Activated T-helper 2 cell treated with anti-CD3 and anti-CD28 coated beads, Interferon-gamma antibody, Interleukin-2, Interleukin-4, amounts not matched to agents 10 μg/mL and 5 μg/mL and 100 μg/mL, durations not matched to agents 14 hours and 24 hours and 36 hours (primary cell): ENCODE measurements at places on chromosomes 7 and 10.

DNA sequence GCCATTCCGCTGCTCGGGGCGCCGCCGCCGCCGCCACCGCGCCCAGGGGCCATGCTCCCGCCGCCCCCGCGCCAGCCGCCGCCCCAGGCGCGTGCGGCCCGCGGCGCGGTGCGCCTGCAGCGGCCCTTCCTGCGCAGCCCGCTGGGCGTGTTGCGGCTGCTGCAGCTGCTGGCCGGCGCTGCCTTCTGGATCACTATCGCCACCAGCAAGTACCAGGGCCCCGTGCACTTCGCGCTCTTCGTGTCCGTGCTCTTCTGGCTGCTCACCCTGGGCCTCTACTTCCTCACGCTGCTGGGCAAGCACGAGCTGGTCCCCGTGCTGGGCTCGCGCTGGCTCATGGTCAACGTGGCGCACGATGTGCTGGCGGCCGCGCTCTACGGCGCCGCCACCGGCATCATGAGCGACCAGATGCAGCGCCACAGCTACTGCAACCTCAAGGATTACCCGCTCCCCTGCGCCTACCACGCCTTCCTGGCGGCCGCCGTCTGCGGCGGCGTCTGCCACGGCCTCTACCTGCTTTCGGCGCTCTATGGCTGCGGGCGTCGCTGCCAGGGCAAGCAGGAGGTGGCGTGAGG, 383 bp downstream of the MARVELD1 start:
- DNase-seq: peak; percentile 51

DNA sequence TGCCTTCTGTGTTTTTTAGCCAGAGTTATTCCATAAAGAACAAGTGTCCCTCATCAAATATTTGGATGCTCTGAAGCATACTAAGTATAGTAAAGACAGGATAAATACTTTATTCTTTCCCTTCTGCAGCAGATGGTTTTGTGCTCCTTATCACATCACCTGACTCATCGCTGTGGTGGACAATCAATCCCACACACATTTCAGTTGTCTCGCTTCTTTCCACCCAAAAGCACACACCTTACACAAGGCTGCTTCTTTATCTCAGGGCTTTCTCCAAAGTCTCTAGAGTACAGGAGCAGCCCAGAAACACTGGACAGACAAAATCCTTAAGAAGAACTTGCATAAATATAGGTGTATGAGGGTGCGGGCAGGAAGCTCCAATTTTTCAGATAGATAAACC, 43.4 kb downstream of the IGF2BP3 start:
- no peak for DNase-seq

DNA sequence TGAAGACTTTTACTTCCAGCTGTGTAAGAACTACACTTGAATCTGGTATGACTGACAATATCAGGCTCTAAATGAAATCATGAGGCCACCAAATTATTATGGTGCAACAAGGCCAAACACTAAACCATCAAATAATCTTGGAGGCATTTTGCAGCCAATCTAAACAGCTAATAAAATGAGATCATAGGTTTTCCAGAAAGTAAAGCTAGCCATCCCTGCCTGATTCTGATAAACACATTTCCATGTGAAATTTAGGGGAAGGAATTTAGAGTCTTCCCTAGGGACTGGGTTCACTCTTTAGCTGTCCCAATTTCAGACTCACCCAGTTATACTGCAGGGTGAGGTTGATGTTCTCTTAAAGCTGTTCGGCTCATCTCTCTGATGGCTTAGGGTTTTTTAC, 190.3 kb upstream of the TMEM196 start:
- no peak for DNase-seq

- no peak for DNase-seq
Observed at GRCh38 chr7:33076737-33077136, 14.2 kb upstream of the NT5C3A start.

DNA sequence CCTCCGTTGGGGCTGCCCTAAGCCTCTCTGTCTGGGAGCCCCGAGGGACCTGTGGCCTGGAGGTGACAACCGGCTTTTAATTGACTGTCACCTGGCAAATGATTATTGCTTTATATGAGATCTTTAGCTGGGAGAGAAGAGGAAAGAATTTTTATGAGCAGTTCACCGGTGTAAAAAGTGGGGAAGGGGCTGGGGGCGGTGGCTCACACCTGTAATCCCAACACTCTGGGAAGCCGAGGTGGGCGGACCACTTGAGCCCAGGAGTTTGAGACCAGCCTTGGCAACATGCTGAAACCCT, 2.6 kb upstream of the COX19 start:
- no peak for DNase-seq

DNA sequence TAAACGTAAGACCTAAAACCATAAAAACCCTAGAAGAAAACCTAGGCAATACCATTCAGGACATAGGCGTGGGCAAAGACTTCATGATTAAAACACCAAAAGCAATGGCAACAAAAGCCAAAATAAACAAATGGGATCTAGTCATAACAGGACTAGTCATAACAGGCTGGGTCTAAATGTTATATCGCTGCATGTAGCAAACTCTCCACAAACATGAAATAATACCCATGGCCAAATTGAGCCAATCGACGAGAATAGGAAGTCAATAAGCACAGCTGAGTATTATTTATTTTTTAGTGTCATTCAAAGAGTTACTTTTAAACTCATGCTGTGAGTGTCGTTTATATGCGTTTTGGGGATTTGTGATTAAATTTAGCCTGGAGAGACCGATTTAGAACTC, 225.1 kb downstream of the TFEC start:
- DNase-seq: no peak

- DNase-seq: no peak
Observed at GRCh38 chr10:23912884-23913404, 296.0 kb upstream of the KIAA1217 start.

DNA sequence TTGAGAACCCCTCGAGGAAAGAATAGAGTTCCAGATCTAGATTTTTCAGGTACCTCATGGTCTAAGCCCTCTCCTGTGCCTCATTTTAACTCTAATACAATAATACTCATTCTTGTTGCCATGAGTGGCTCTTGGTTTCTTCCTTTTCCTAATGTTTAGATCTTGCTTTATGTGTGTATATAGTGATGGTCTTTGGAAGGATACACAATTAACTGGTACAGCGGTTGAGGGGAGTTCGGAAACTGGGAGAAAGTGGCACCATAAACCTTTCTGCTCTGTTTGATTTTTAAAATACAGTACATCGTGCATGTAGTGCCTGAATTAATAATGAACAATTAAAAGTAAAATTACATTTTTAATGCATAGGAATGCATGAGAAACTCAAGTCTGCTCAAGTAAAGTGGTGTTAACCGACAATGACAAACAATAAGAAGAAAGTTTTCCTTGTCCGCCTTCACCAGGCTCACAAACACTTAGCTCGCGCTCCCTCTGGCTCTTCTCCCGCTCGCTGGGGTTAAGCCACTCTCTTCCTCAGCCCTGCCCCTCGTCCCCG, 386 bp upstream of the EIF4EBP2 start:
- no peak for DNase-seq

DNA sequence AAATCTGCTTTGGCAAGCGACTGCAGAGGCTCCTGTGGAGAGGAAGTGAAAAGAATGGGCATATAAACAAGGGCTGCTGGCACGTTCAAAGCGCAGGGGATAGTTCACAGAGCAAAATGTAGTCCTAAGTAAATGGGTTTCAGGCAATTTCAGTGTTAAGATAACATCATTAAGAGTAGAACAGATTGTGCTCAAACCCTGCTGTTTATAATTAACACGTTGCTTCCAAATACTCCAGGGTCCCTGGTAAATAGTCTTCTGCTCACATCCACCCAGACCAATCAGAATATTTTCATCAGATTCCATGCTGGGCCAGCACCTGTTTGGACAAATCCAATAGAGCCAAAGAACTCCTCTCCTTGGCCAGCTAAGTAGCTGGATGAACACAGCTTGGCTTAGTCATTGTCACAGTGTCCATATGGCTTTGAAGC, 81.4 kb downstream of the ORC5 start:
- no peak for DNase-seq

GRCh38 chr10:13437026-13437555, 89.0 kb upstream of the SEPHS1 start:
- no peak for DNase-seq

DNA sequence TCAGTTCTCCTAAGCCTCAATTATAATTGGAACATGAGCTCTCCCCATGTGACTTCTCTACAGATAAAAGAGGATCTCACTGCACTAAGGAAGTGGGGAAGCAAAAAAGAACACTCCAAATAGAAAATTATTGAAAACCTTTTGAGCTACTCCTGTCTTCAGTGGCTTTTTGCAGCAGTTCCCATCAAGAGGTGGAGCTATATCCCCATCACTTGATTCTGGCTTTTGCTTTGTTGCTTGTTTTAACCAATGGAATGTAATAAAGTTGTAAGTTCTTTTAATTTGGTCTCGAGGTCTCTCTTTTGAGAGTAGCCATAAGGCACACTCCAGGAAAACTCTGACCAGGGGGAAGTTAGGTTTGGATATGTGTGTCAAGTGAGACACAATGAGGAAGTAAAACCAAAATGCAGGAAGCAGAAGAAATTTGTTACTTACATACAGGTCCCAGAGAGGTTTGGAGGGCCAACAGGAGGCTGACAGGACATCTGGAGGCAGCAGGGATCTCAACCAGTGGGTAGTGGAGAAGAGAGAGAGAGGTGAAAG, 569.4 kb downstream of the HTR7 start:
- DNase-seq: no peak

DNA sequence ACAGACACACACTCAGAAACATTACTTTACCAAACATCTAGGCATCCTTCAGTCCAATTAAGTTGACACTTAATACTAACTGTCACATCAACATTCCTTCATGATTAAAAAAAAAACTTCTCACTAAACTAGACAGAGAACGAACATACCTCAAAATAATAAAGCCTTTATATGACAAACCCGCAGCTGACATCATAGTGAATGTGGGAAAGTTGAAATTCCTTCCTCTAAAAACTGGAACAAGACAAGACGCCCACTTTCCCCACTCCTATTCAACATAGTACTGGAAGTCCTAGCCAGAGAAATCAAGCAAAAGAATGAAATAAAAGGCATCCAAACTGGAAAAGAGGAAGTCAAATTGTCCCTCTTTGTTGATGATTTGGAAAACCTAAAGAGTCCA, 96.9 kb upstream of the PPP1R9A start:
- DNase-seq: no peak

DNA sequence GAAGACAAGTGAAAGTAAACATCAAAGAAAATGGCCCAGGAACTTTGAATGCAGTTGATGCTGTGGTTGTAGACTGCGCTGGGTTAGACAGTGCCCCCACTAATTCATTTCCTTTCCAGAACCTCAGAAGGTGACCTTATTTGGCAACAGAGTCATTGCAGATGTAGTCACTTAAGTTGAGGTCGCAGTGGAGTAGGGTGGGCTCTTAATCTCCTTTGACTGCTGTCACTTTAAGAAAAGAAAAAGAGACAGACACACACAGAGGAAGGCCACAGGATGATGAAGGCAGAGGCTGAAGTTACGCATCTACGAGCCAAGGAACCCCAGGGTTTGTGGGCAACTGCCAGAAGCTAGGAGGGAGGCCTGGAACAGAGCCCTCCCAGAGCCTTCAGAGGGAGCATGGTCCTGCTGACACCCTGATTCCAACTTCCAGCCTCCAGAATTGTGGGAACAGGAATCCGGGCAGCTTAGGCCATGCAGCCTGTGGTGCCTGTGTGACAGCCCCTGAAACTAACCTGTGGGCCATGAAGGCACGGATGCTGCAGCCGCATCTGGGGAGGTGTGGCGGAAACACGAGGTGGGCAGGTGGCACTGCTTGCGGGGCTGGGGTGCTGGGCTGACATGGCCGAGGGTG, 107.6 kb downstream of the PRKAG2 start:
- DNase-seq: peak; percentile 27

DNA sequence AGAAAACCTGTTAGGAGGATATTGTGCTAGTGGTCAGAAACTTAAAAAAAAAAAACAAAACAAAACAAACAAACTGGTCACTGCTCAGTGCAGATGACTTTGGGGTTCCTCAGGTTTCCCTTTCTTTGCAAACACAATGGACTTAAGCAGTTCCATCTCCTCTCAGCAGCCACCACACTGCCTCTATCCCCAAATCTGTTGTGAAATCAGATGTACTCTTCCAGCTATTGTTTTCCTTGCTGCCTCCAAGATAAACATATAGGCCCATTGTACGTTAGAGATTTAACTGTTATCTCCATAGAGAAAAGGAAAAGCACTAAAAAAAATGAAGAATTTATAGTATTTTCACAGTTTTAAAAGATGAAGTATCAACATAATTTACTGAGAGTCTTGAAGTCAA, 147.1 kb downstream of the MPP7 start:
- DNase-seq: no peak

- DNase-seq: no peak
Observed at GRCh38 chr7:158371856-158372255, 215.8 kb downstream of the PTPRN2 start.

DNA sequence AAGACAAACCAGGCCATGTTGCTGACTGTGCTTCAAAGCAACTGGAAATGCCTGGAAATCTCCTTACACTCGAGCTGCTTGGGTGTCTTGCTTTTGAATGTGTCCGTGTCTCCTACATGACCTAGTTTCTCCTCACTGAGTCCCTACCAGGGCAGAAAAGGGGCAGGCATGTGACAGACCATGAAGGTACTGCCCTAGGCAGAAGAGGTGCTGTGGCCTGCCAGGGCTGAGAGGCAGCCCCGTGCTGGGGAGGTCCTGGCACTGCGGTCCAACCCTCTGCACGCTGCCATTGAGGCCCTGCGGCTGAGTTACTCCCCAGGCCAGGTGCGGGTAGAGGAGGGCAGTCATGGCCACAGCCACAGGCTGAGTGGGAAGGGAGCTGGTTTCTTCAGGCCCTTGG, 159.3 kb downstream of the LYZL1 start:
- no peak for DNase-seq

- no peak for DNase-seq
Observed at GRCh38 chr7:131279044-131279443, 48.6 kb upstream of the MKLN1 start.

DNA sequence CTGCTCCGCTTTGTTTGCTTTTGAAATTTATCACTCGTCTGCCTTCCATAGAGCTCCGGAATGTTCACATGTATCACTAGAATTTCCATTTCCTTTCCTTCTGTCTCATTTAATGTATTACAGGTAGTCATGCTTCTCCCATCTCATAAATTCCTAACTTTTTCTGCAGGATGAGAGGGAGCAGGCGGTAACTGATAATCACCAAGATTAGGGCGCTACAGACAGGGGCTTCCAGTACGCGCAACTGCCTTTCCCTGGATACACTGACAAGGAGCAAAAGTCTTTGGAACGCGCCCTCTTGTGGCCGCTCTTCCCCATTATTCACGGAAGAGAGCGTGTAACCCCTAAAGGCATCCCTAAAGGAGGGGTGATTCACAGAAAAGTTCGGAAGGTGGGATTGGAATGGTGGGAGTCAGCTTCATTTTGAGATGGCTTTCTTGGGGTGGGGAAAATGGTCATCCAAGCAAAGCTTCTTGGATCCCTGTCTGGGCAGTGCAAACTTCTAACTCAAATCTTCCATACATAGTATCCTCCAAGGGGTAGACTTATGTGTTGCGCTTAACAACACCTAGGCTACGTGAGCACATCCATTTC, 6.5 kb downstream of the INHBA start:
- DNase-seq: no peak
